ENCODE measurements at places on chromosomes 6 and 20.

DNA sequence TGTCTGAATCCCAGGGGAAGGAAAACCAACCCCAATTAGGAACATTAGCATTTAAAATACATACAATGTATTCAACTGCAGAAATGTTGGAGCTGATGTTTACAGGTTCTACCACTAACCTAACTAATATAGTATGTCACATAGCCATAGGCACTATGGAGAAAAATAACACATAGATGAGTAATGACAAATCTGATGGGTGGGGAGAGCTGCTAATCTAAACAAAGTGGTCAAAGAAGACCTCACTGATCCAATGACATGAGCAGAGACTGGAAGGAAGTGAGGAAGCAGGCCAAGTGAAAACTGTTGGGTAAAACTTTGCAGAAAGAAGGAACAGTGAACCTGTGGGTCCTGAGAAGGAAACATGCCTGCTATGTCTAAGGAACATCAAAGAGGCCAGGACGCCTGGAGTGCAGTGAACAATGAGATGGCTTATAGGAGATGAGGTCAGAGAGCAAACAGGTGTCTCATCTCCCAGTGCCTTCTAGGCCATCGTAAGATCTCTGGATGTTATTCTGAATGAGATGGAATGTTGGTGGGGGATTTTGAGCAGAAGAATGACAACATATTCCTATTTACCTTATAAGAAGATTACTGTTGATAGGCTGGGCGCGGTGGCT lies 135.7 kb downstream of the ALDH8A1 start:
- DNase-seq = no peak

DNA sequence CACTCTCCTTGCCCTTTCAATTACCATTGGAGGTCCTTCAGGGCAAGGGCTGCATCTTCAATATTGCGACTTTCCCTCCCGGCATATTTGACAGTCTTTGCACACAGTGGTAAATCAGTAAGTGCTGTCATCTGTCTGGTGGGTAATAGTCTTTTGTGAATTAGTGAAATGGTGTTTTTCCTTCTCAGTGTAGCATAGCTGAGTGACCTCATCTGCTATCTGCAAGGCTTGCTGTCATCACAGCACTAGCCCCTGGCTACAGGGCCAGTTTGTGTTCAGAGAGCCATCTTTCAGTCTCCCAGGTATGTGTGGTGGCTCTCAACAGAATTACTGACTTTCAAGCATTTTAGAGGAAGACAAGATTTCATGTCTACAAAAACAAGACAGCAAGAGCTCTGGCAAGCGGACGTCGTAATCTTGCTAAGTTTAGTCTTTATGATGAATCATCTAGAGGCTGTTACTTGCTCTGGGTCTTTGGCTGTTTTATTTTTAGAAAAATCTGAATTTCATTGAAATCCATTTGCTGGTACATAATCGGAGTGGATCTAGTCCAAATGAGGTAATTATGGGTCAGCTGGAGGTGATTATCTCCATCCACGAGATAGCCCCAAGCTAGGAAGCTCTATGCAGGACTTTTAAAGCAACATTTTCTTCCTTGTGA lies 528.9 kb downstream of the EPM2A start:
- no peak for DNase-seq

DNA sequence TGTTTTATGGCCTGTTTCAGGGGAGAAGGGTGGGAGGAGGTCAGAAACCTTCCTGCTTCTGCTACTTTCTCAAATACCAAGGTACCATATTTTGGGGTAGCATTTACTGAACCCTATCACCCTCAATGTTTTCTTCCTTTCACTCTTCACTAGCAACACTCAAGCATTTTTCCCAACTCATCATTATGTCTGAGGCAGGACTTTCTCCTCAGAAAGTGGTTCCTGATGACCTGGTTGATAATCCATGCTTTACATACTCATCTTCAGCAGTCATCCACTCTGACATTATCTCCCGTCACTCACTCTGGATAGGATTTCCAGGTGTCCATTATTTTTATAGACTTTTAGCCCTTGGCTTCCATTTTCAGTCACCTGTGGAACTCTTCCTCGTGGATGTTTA lies 21.1 kb downstream of the ZNF292 start:
- DNase-seq = no peak

- DNase-seq = no peak
Observed at GRCh38 chr6:117459204-117459944, 23.1 kb upstream of the DCBLD1 start.

DNA sequence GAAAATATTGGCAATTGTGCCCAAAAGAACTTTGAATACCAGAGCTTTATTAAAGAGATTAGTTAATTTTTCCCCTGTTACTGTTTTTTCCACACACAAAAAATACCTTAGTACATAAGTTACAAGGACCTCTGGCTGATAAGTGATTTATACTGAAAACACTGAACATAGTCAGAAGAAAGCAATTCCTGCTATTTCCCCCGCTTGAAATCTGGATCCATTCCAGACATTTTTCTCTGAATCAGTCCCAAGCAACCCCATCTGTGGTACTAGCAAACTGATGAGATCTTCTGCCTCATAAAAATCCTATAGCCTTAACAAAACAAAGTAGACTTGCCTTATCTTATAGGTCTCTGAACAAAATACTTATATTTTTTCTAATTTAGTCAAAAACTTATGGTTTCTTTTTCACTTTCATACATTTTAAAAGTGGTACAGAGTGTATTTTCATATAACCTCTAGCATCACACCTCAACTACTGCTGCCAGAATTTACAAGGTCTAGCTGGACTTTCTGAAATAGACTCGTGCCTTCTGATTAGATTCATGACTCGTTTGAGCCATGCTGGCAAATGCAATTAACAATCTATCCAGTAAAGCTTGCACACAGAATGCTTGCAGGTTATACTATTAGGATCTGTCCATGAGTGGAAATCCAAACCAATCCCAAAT lies 111.9 kb downstream of the TBX18 start:
- no peak for DNase-seq

- DNase-seq = no peak
Observed at GRCh38 chr20:46253391-46253790, 54.9 kb downstream of the CDH22 start.

All from SK-N-MC (cell line).